ENCODE measurements at places on chromosomes 4 and X. TPM values are rescaled to one million over a fixed set of nuclear protein-coding genes. Genes with fewer than 3 reads are reported as not detected.

THAP9 gene
- total RNA-seq, result 2.9 TPM

STK26 gene
- total RNA-seq, result 12.3 TPM

PNCK gene
- total RNA-seq, result 0.43 TPM

ZFX gene
- total RNA-seq, result 9.5 TPM

KDR gene
- total RNA-seq, result not detected

AFM gene
- total RNA-seq, result not detected

TENT5D gene
- total RNA-seq, result not detected

YY2 gene
- total RNA-seq, result 0.62 TPM

SCFD2 gene
- total RNA-seq, result 92.3 TPM

FAM184B gene
- 0.10 TPM for total RNA-seq

NLGN4X gene
- not detected for total RNA-seq

GPC4 gene
- 0.96 TPM for total RNA-seq

BMP15 gene
- not detected for total RNA-seq

BMPR1B gene
- total RNA-seq, result not detected

DSPP gene
- not detected for total RNA-seq

DRD5 gene
- not detected for total RNA-seq

ASMT gene
- total RNA-seq, result not detected

MSX1 gene
- 12.0 TPM for total RNA-seq

CXCL10 gene
- total RNA-seq, result 0.40 TPM

KLB gene
- not detected for total RNA-seq

UGT2B11 gene
- total RNA-seq, result not detected

ZMAT1 gene
- not detected for total RNA-seq

CFI gene
- not detected for total RNA-seq

NXF2B gene
- total RNA-seq, result not detected

SCRG1 gene
- total RNA-seq, result not detected

CT45A1 gene
- not detected for total RNA-seq

SOX3 gene
- total RNA-seq, result not detected

FAT4 gene
- total RNA-seq, result 5.6 TPM

MAGEA1 gene
- total RNA-seq, result not detected

SRPX gene
- total RNA-seq, result 6.2 TPM

DMRTC1B gene
- total RNA-seq, result not detected

FAM47B gene
- total RNA-seq, result not detected

CT45A3 gene
- total RNA-seq, result not detected

TENM3 gene
- 0.05 TPM for total RNA-seq

RHOXF1 gene
- not detected for total RNA-seq

TMEM185A gene
- total RNA-seq, result 11.0 TPM

SPATA4 gene
- total RNA-seq, result not detected

INTS6L gene
- 2.3 TPM for total RNA-seq

SPOCK3 gene
- total RNA-seq, result not detected

IL2 gene
- total RNA-seq, result not detected

OCIAD2 gene
- total RNA-seq, result not detected

AFF2 gene
- total RNA-seq, result not detected

SOWAHD gene
- total RNA-seq, result 1.2 TPM

NPY5R gene
- total RNA-seq, result not detected

ZNF827 gene
- 2.1 TPM for total RNA-seq

HPRT1 gene
- total RNA-seq, result 48.4 TPM

STATH gene
- total RNA-seq, result not detected

RTL9 gene
- total RNA-seq, result 0.30 TPM

PROM1 gene
- not detected for total RNA-seq

POF1B gene
- total RNA-seq, result not detected

All from MG63 (cell line).